ENCODE measurements at places on chromosomes 16 and 17.

- DNase-seq, result no peak
Observed at GRCh38 chr17:42130310-42130936, 7.8 kb downstream of the HSPB9 start.

GRCh38 chr16:11913425-11914079 lies 2.2 kb downstream of the GSPT1 start:
- peak; percentile 26 for DNase-seq

GRCh38 chr17:19905502-19905901 lies 37.8 kb upstream of the ULK2 start:
- no peak for DNase-seq

DNA sequence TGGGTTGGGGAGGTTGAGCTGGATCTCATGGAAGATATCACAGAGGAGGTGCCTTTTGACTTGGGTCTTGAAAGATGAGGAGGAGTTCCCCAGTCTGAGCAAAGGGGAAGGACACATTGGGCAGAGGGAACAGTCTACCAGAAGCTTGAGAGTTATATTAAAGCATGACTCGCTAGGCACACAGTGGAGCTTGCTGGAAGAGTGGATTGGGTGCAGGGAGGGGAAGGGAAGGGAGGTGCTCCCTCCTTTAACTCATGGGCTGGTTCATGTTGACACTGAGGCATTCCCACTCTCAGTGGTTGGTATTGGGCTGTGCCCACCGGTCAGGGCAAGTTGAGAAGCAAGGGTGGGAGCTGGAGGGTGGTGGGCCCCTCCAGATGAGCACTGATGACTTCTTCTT lies 5.9 kb downstream of the TMEM98 start:
- DNase-seq, result no peak

DNA sequence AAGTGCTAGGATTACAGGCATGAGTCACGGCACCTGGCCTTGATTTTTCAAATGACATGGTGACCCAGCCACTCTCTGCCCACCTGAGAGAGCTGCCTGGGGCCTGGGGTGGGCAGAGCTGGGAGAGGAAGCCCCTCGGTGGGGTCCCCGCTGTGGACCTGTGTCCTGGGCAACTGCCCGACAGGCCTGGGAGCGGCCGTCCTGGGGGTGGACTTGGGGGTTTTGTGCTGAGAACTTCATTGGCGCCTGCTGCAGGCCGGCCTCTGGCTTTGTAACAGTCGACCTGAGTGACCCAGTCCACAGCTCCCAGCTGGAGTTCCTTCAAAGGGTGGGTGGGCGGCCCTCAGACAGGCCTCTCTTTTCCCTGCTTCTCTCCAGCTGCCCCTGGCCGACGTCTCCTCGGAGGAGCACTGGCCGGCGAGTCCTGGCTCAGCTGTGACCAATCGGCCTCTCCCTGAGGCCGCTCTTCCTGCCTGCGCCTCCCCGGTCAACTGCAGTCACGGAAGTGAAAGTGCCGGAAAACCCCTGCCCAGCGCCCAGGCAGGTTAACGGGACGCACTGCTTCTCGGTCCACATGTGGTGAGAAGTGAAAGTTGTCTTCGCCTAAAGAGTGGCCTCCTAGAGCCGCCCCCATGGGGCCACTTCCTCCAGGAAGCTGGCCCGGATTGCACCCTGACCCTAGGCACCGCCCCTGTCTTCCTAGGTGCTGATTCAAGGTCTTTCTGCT lies 5.5 kb downstream of the CBFA2T3 start:
- DNase-seq, result no peak

- DNase-seq, result no peak
Observed at GRCh38 chr16:1688807-1689560, 10.9 kb downstream of the JPT2 start.

DNA sequence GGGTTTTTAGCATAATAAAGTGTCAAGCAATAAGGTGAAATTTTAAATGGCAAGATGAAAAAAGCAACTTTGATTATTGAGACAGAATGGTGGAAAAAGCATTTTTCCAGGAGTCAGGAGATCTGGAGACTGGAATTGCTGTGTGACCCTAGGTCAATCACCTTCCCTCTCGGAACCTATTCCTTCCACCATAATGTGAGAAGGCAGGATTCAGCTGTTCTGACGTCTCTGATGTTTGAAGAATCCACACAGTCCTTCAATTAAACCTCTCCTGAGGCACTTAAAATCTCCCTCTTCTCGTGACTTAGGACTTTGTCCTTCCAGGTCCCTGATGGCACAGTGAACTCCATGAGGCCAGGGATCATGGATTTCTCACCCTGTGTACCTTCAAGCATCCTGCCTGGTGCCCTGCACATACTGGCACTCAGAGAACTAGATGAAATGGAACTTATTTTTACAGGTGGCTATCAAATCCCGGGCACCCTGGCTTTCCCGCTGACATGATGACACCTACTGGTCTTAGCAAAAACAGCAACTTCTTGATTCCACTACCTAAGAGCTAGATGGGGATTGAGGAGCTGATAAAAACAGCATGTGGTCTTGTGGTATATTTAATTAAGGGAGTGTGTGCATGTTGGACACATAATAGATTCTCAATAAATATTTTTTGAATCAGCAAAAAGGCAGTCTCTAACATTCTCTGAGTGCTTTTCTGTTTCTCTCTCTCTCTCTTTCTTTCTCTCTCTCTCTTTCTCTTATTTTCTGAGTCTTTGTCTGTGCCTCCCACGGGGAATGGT lies 2.3 kb upstream of the CCDC182 start:
- DNase-seq, result peak; percentile 20

- DNase-seq, result no peak
Observed at GRCh38 chr17:37543637-37544052, 54.0 kb downstream of the DUSP14 start.

DNA sequence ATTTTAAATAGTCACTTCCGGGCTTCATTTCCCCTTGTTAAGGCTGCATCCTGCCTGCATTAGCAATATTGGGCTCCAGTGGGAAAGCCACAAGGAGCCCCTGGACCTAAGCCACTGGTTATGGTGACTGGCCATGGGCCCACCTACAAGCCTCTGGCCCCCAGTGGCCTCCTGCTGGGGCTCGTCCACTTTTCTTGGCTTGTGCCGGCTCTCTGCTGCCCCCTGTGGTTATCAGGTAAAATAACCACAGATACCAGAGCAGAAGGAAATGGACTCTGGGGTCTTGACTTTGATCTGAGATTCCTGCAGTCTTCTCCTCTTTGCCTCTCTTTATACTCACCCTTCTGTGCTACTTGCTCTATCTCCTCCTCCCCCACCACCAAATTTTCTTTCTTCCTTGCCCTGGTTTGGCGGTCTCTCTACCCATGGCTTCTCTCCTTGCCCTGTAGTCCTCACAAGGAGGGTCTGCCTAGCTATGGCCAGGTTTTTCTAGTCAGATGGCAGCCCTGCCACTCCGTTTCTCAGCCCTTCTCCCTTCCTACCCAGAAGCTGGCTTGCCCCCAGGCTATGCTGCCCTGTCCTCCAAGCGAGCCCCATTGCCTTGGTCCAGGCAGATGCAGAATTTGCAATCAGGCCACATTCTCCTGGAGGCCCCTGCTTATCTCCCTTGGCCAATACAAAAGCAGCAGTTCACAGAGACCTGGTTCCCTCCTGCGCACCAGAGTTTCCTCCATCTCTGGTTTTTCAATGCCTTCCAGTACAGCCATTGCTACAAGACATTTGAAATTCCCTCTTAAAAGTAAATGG lies 82.9 kb upstream of the RCVRN start:
- DNase-seq, result no peak

- no peak for DNase-seq
Observed at GRCh38 chr16:81546781-81547180, 102.2 kb downstream of the CMIP start.

GRCh38 chr16:52512297-52512987 lies 34.5 kb downstream of the TOX3 start:
- DNase-seq, result no peak

- DNase-seq, result no peak
Observed at GRCh38 chr17:79698146-79698846, 32.4 kb upstream of the ENPP7 start.

DNA sequence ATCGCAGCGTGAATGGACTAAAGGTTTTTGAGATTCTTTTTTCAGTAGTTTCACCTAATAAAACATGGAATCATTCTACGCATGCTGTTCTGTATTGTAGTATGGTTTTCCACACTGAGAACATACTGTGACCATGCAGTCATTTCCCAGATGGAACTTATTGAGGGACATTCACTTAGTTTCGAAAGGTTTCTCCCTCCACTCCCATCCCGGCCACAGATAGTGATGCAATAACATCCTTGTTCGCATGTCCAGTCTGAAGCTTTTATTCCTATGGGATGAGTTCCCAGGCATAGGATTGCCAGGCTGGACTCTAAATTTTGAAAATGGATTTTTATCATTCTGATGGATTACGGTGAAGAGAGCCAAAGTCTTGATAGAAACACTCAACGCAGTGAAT lies 420.4 kb downstream of the WWOX start:
- DNase-seq, result no peak

- DNase-seq, result no peak
Observed at GRCh38 chr17:78652913-78653312, 75.7 kb upstream of the DNAH17 start.

DNA sequence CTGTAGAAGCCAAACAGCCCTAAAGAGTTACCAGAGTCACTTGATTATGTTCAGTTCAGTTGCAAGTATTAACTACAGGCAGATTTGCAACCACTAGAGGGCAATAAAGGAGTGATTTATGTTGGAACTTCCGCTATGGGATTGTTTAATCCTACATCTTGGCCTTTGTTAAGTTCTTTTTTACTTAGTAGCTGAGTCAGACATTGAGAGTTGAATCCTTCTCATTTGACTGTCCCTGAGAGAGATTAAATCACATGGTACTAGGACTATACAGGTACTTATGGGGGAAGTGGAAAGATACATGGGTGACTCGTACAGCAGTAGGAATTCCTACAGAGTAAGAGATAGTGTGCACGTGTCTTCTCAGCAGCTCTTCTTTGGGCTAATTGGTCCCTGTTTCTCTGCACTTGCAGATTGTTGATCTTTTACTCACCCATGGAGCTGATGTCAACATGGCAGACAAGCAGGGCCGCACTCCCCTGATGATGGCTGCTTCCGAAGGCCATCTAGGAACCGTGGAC lies 40.3 kb downstream of the CYB561 start:
- no peak for DNase-seq

DNA sequence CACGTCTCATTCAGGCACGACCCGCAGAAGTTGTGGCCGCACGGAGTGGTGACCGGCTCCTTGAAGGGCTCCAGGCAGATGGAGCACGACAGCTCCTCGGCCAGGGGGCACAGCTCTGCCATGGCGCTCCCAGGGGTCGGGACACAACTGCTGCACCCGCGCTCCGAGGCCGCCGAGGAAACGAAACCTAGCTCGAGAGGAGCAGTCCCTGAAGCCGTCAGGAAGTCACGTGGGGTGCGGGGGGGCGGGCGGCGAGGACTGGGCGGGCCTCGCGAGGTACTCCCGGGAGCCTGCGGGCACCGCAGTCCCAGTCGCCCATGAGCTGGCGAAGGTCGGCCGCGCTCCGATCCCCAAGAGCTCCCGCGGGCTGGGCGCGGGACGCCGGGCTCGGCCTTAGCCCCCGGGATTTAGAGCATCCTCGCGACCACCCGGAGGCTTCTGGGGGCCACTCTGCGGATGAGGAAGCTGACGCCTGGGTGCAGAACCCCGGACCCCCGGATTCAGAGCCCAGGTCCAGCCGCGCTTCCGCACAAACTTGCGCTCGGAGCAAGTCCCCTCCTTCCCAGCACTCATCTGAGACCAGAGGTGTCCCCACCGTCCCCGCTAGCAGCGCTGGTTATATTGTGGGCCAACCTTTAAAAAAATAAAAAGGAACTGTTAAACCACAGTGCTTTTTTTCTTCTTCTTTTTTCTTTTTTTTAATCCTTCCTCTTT lies at the start of gene TRIM25:
TRIM25 (minus strand) TSS at position 183 of the 714 bp plus-strand sequence; CDS start at position 122, 61 bp downstream.
- DNase-seq, result peak; percentile 86

DNA sequence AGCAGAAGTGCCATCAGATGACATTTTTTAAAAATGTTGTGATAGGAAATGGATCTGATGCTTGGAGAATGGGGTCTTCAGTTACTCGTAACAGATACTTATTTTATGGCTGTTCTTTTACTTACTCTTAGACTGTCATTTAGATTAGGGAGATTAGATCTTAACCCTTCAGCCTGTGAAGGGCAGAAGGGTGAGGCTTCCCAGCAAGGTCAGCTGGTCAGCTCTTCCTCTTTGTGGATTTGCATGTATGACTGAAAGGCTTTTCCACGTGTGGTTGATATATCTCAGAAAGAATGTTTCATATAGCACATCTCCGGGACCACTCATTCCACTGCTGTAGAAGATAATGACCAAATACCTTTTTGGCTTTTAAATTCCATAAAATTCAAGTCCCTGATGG lies 27.4 kb downstream of the GRB7 start:
- DNase-seq, result no peak

- no peak for DNase-seq
Observed at GRCh38 chr17:16919663-16920627, 52.0 kb downstream of the TNFRSF13B start.

- no peak for DNase-seq
Observed at GRCh38 chr17:19769946-19770652, 22.0 kb upstream of the ALDH3A1 start.

GRCh38 chr16:48965386-48965785 lies 316.3 kb downstream of the CBLN1 start:
- no peak for DNase-seq

- no peak for DNase-seq
Observed at GRCh38 chr16:74078511-74079231, 217.9 kb upstream of the PSMD7 start.

- DNase-seq, result no peak
Observed at GRCh38 chr17:31226373-31226772, 70.7 kb downstream of the OMG start.

GRCh38 chr17:41492771-41493170 lies 3.1 kb upstream of the KRT36 start:
- DNase-seq, result no peak

DNA sequence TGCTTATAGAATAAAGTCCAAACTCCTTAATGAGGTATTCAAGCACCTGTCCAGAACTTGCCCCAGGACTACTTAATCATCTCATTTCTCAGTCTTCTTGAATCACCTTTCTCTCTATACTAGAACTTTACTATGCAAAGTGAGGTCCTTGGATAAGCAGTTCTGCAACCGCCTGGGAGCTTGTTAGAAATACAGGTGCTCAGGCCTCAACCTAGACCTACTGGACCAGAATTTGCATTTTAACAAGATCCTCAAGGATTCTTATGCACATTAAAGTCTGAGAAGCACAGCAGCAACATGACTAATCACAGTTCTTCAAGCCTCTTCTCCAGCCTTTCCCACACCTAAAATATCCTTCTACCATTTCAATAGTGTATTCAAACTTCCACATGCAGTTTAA lies 61.7 kb downstream of the GRB7 start:
- DNase-seq, result no peak

DNA sequence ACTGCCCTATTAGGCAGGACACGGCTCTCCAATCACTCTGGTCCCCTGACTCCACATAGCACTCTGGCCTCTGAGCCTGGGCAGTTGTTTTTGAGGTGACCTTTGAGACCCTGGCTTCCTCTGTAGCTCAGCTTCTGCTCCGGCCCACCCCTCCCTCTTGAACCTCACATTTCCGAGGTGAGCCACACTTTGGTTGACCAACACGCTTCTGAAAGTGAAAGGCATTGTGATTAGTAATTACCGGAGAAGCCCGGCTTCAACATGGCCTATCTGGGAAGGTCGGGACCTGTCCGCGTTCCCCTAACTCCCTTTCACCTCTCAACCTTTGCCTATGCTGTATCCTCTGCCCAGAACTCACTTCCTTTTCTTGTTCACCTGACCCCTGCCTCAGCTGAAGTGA lies 10.3 kb upstream of the ITGAX start:
- DNase-seq, result no peak

- no peak for DNase-seq
Observed at GRCh38 chr17:46071796-46072195, 72.7 kb downstream of the STH start.

GRCh38 chr16:14958970-14959369 lies 15.9 kb upstream of the PDXDC1 start:
- no peak for DNase-seq

GRCh38 chr17:64401941-64402340 lies 11.3 kb upstream of the PECAM1 start:
- no peak for DNase-seq

Measured in activated CD4-positive, alpha-beta T cell treated with anti-CD3 and anti-CD28 coated beads, Interleukin-2, amount 50 U/mL, for 1 hour (primary cell).